ENCODE measurements at places on chromosomes 1 and 21.
A peak's percentile ranks its signal among the peaks of the same experiment; 100 is the strongest.

GRCh38 chr1:180969434-180969833, 53.2 kb downstream of the STX6 start:
- no peak for DNase-seq

GRCh38 chr1:183281039-183281438, 95.0 kb downstream of the LAMC2 start:
- peak; percentile 19 for DNase-seq

GRCh38 chr1:8780405-8780804, 37.0 kb downstream of the RERE start:
- DNase-seq = no peak

DNA sequence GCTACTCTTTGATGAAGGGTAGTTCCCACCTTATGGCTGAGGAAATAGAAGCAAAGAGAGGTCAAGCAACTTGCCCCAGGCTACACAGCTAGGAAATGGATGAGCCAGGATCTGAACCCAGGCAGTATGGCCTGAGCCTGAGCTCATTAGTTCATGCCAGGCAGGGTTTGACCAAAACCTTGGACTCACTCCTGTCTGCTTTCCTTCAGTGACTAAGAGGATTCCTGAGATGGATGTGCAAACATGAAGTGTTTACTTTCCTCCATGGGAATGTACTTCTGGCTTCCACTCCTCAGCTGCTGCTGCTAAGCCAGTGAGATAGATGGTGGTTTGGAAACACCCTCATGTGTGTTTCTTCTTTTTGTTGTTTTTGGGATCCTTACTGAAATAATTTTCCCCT, 35.1 kb upstream of the ERRFI1 start:
- no peak for DNase-seq

DNA sequence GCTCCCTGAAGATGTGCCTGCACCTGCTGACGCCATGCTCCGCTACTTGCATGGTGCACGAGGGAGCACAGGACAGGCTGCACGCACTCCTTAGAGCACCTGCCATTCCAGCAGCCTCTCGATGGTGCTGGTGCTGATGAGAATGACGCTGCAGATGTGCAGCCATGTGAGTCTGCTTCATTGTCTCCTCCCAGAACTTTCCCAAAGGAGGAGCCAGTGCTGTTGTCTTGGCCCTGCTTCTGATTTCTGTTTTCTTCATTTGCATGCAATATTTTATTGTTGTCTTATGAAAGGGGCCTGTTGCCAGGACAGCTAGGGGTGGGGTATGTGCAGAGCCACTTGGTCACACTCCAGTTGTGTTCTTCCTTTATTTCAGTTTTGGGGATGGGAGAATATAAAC, 70.1 kb downstream of the PCBP3 start:
- DNase-seq = no peak

DNA sequence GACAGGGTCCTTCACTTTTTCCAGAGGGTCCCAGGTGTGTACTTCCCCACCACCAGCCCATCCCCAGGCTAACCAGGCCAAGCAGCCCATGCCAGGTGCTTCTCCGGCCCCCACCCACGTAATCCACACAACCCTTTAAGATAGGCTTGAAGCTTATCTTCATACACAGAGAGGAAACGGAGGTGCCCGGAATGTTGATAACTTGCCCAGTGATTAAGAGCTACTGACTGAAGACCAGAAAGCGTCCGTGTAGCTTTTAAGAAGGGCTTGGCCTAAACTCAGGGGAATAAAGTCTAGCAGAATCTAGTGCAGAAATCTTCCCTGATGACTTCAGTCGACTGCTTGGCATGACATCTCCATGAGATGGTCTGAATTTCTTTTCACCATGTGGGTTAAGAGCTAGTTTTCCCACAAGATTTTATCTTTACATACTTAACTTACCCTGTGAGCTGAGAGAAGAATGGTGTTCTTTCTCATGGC, 138.7 kb downstream of the GALNT2 start:
- DNase-seq = no peak

DNA sequence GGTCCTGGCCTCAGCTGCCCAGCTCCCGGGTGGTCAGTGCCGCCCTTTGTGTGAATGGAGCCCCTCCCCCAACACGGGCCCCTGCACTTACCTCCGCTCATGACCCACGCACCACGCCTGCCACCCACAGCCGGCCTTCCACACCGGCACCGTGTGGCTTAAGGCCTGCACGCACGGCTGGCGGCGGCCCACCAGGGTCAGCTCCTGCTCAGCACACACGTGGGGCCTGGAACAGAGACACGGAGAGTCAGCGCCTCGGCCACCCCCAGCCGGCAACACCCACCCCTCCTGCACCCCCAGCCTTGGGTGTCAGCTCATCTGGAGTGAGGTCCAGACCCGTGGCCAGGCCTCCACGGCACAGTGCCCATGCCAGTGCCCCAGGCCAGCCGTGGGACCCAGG, 8.9 kb downstream of the MEGF6 start:
- no peak for DNase-seq

DNA sequence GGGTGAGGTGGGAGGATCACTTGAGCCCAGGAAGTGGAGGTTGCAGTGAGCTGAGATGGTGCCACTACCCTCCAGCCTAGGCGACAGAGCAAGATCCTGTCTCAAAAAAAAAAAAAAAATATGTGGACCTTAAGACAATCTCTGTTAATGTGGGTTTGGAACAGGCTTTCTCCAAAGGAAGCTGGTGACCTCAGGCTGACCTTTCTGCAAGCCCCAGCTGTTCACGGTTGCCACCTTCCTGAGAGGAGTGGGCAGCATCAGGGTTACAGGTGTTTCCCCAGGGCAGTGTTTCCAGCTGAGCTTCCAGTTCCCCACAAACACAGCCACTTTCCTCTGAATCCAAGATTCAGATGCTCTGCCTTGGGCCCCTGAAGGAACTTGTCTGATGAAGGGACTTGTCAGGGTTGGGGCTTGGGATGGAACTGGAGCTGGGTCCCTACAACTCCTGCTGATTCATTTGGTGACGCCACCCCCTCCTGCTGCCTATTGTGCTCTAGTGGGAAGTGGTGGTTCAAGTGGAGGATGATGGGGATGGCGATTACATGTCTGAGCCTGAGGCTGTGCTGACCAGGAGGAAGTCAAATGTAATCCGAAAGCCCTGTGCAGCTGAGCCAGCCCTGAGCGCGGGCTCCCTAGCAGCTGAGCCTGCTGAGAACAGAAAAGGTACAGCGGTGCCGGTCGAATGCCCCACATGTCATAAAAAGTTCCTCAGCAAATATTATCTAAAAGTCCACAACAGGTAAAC, 1.9 kb downstream of the ZBTB48 start:
- DNase-seq = peak; percentile 56

- DNase-seq = no peak
These were observed 74.6 kb downstream of the DNTTIP2 start for GRCh38 chr1:93804412-93804811.

GRCh38 chr21:42398436-42399028, 2.7 kb upstream of the TMPRSS3 start:
- no peak for DNase-seq

DNA sequence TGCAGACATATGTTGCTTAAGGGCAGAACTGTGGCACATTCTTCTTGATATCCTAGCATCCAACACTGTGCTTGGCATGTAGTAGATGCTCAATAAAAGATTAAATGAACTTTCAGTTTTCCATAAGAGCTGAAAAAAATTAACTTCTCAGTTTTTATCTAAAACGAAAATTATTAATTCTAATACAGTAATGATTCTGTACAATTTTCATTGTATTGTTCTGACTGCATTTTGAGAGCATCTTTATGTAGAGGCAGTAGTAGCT, 46.6 kb downstream of the FGGY start:
- DNase-seq = no peak

DNA sequence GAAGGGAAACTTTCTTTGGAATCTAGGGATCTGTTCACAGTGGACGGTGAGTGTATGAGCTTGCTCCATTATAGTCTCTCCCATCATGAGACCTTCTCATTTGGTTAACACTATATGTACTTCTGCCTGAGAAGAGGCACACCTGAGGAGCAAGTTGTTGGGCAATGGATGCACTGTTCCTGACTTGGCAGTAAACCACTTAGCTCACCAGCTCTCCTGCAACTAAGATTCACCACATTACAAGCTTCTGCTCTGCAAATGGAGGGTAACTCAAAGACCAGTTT, 10.2 kb downstream of the MACF1 start:
- DNase-seq = no peak

- DNase-seq = no peak
These were observed 31.3 kb downstream of the SLC30A1 start for GRCh38 chr1:211547710-211548109.

DNA sequence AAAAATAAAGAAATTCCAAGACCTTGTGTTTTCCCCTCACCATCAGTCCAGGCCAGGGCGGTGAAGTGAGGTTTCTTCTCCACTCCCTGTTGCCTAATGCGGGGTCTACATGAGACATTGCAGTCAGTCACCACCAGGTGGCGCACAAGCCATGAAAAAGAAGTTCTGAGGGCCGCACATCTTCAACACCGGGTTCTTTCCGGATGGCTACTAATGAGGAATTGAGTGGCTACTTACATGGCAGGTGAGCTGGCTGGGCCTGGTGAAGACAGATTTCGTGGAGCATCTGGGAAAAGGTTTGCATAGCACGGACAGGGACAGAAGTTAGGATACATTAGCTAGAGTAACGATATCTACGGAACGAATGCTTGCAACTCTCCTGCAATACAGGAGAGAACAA, 15.8 kb upstream of the S100A11 start:
- peak; percentile 79 for DNase-seq

DNA sequence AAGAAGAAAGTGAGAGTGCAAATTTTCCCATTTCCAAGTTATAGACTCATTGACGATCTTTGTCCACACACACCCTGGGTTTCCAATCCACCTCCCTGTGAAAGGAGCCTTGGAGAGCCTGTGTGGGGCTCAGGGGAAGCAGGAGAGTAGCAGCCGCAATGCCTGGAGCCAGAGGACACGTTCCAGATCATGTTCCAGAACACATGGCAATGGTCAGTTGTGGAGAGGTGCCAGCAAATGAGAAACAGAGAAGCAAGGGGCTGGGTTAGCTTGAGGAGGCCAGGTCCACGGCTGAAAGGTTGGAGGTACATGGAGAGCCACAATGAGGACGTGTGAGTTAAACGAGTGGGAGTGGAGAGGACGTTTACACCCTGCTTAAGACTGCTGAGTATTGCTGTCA, 33.0 kb upstream of the SIPA1L2 start:
- DNase-seq = no peak

- DNase-seq = no peak
These were observed 516.9 kb downstream of the ADGRL2 start for GRCh38 chr1:82317671-82318070.

DNA sequence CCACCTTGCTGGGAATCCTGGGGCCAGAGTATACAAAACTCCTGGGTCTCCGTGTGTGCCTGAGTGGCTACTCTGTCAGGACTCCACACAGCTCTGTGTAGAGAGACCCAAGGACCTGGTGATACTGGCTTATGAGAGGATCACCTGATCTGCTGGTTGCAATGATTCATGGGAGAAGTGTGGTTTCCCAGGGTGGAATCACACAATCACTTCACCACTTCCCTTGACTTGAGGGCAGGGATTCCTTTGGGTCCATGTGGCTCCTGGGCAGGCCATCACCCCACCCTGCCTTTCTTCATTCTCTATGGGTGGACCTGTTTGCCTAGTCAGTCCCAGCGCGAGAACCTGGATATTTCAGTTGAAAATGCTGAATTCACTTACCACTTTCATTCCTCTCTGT, 13.3 kb downstream of the PRSS38 start:
- DNase-seq = no peak

- DNase-seq = no peak
These were observed 197.7 kb downstream of the GREM2 start for GRCh38 chr1:240414237-240414636.

GRCh38 chr1:119364640-119365039, 3.9 kb upstream of the HAO2 start:
- no peak for DNase-seq

- DNase-seq = no peak
These were observed 194.3 kb downstream of the KCTD3 start for GRCh38 chr1:215761446-215761845.

DNA sequence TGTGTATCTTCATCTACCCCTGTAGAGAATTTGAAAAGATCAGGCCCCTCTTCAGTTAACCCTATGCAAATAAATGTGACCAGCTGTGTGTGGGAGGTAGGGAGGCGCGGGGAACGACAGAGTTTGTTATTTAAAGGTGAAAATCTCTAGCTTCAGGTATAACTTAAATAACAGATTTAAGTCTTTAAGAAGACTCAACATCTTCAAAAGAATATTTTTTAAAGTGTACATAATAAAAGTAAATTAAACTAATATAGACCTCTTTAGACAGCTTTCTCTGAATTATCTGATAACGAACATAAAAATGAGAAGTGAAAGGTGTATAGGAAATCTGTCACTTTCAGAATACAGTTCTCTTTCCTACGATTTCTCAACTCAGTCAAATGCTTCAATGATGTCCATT, 16.0 kb downstream of the ANGPTL3 start:
- DNase-seq = no peak

- DNase-seq = peak; percentile 83
These were observed 3.7 kb downstream of the FASLG start for GRCh38 chr1:172662464-172663109.

DNA sequence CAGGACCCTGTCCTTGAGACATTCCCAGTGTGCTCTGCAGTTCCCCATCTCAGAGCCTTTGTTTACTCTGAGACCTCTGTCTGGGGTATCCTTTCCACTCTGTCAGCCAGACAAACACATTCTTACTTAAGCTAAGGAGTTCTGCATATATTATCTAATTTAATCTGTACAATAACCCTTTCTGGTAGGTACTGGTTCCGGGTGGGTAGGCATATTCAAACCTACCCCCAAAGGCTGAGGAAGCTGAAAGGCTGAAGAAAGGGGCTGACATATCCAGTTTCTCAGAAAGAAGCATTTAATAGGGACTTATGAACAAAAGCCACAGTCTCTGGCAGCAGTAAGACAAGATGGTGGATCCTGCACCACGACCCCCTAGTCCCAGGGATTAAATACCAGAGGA, 53.1 kb downstream of the KCNN3 start:
- no peak for DNase-seq

GRCh38 chr21:41112740-41113692, 54.9 kb upstream of the BACE2 start:
- DNase-seq = no peak

- DNase-seq = peak; percentile 35
These were observed 558 bp downstream of the USP1 start for GRCh38 chr1:62437273-62437940.

DNA sequence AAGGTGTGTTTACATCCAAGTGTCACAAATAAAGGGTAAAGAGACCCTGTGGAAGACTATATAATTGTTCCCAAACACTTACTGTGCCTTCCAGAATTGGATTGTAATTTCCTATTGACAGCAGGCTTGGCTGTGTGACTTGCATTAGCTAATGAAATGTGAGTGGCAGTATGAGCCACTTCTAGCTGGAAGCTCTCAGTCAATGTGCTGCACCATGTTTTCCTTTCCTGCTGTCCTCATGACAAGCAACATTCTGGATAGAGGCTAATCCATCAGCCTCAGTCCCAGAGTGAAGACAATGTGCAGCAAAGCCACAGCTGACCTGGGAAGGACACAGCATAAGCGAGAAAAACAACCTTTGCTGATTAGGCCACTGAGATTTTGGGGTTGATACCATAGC, 5.9 kb upstream of the FOXJ3 start:
- DNase-seq = no peak
